ENCODE measurements at places on chromosomes 7 and 10. TPM values are rescaled to one million over a fixed set of nuclear protein-coding genes. Genes with fewer than 3 reads are reported as not detected.

- no peak for DNase-seq
- no peaks in the 10 kb centered on the region for H3K36me3 ChIP-seq
Measured at GRCh38 chr7:70082099-70082611, 483.9 kb downstream of the AUTS2 start.

GRCh38 chr10:21764466-21765189 lies 230.6 kb downstream of the MLLT10 start:
- no peak overlapping the region for H3K4me3 ChIP-seq
- H3K27me3 ChIP-seq, result no peaks in the 10 kb centered on the region
- H3K27ac ChIP-seq, result no peak overlapping the region
- DNase-seq, result no peak

DNA sequence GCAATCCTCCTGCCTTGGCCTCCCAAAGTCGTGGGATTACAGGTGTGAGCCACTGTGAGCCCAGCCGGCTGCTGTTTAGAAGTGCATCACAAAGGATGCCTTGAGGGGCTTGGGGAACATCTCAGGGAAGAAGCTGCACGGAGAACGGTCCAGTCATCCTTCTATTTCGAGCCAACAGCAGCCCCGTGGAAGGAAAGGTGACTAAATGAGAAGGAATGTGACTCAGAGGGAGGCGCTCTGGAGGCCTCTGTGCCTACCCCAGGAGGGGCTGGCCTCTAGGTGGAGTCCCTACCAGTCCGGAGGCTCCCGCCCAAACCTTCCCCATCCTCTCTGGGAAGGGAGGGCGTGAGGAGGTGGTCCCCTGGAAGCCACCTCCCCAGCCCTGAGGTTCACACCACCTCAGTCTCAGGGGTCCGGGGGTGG lies 76.2 kb downstream of the CTBP2 start:
- H3K27ac ChIP-seq, result peak overlapping the region; percentile 62
- H3K27me3 ChIP-seq, result no peaks in the 10 kb centered on the region
- H3K4me3 ChIP-seq, result no peak overlapping the region
- peaks cover 49% of the 10 kb centered on the region for H3K4me1 ChIP-seq

SCD gene
- 652 TPM for total RNA-seq

ATE1 gene
- 39.2 TPM for total RNA-seq

GRCh38 chr7:133044722-133045473 lies 37.0 kb downstream of the CHCHD3 start:
- H3K36me3 ChIP-seq, result no peaks in the 10 kb centered on the region
- no peaks in the 10 kb centered on the region for H3K4me1 ChIP-seq
- no peaks in the 10 kb centered on the region for H3K27me3 ChIP-seq
